ENCODE measurements at places on chromosomes 11 and 22. TPM values are rescaled to one million over a fixed set of nuclear protein-coding genes. Genes with fewer than 3 reads are reported as not detected.

GRCh38 chr22:35506259-35506570 is 34.4 kb upstream of the RASD2 start:
- no peak for DNase-seq

- no peak for DNase-seq
Measured at GRCh38 chr11:122103321-122103720, 12.7 kb downstream of the BLID start.

TTC9C gene
- 15.9 TPM for total RNA-seq

NAALADL1 gene
- 6.6 TPM for total RNA-seq

CLCF1 gene
- 4.6 TPM for total RNA-seq

FLRT1 gene
- 1.6 TPM for total RNA-seq
